ENCODE measurements at places on chromosomes 16 and 17. TPM values are rescaled to one million over a fixed set of nuclear protein-coding genes. Genes with fewer than 3 reads are reported as not detected.

DNA sequence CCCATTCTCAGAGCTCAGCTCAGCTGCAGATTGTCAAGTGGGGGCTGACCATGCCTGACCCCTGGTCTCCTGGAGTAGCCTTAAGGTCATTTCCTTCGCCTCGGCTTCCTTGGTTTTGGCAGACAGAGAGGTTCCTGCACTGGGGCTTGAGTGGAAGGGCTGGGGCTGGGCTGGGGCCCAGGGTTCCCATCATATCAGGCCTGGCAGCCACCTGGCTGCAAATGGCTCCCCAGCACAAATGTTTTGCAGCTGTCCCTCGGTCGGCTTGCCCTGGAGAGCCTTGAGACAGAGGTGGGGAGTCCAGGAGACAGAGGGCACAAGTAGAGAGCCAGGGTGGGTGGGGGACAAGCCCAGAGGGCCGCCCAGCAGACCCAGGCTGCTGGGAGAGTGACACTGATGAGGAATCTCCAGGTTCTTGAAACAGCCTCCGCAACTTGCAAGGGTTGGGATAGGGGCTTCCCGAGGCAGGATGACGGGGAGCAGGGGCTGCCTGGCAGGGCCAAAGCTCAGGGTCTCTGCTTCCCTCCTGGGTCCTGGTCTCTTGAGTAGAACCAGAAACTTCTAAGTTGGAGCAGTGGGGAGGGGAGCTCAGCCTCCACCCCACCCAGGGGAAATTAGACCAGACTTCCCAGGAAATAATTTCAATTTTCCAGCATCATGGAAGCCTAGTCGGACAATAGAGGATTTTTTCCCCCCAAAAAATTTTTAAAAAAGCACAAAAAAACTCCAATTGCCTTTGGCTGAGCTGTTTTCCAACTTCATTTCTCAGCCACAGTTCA is 19.3 kb downstream of the IGFBP4 start:
- peak overlapping the region; percentile 32 for H3K27ac ChIP-seq
- DNase-seq, result no peak
- no peak overlapping the region for H3K4me3 ChIP-seq
- H3K4me1 ChIP-seq, result peaks cover 40% of the 10 kb centered on the region
- H3K36me3 ChIP-seq, result peaks cover 2% of the 10 kb centered on the region

DNA sequence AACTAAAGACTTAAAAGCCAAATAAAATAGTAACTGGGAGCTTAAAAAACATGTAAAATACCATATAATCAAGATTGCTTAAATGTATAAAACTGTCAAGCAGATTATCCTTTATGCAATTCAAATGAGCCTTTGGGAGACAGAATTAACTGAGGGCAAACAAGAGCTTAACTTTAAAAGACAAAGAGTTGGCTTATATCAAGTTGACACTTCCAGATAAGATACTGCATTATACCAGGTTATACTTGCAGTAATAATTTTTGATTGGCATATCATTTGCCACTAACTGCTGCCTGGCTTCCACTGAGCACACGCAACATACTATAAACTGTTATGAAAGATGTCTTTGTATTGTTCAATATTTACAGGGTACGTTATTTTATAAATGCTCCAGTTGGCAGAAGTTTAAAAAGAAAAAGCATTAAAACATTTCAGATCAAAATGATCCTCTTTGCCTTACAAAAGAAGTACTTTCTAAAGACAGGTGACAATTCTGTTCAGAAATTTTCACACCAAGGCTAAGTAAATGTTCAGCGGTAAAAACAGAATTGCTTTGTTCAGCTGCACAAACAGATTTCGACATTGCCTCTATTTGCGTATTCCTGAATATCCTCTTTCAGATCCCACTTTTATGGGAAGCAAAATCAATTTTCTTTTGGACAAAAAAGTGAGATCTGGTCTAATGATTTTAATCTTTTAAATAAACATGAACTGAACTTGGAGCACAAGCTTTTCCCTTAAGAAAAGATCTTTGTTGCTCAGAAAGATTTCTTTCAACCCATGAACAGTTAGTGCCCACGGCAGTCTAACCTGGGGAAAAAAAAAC is 50.7 kb downstream of the TOX3 start:
- peaks cover 7% of the 10 kb centered on the region for H3K4me1 ChIP-seq
- DNase-seq, result no peak
- no peaks in the 10 kb centered on the region for H3K36me3 ChIP-seq

SOX8 gene
- 0.10 TPM for total RNA-seq

TBC1D3I gene
- 0.60 TPM for total RNA-seq

KRT33A gene
- not detected for total RNA-seq

AATK gene
- total RNA-seq, result 0.48 TPM

- peaks cover 11% of the 10 kb centered on the region for H3K4me1 ChIP-seq
- no peaks in the 10 kb centered on the region for H3K27me3 ChIP-seq
- H3K36me3 ChIP-seq, result no peaks in the 10 kb centered on the region
- H3K27ac ChIP-seq, result no peak overlapping the region
- no peak for DNase-seq
- no peak overlapping the region for H3K4me3 ChIP-seq
Measured at GRCh38 chr17:62727916-62728672, 80.0 kb downstream of the MARCHF10 start.

Data from chondrocyte (in vitro differentiated cells).